ENCODE measurements at places on chromosomes 5 and 9.

GRCh38 chr5:72790186-72790585, 26.3 kb upstream of the TNPO1 start:
- DNase-seq: no peak

- DNase-seq: no peak
Observed at GRCh38 chr9:97987487-97987886, 4.3 kb downstream of the ANP32B start.

- DNase-seq: no peak
Observed at GRCh38 chr9:1222511-1222910, 172.4 kb downstream of the DMRT2 start.

GRCh38 chr5:69209602-69210001, 20.2 kb downstream of the CENPH start:
- DNase-seq: no peak

DNA sequence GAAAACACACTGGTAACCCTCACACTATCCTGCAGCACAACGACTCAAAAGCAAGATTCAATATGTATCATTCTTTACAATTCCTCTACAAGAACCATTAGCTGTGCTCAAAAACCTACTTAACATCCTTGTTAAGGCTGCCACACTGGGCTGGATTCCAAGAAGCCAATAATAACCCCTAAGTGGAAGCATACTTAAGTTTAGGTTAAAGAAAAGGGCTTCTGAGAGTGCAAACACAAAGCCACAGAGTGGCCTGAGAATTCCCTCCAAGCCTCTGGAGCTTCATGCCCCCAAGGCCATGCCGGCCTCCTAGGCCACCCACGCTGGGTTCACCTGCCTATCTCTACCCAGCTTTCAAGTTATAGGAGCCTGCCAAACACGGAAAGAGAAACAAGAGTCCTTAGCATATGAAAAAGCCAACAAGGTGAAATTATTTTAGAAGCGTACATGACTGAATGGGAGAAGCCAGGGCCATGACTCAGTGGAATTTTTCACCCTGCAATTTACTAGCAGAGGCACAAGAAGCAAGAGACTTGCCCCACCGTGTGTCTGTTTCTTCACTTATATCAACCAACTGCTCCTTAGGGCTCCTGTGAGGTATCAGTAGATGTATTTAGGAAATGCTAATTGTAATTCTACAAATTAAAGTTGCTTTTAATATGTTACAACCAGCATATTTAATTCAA, 293.0 kb downstream of the SPOCK1 start:
- no peak for DNase-seq

DNA sequence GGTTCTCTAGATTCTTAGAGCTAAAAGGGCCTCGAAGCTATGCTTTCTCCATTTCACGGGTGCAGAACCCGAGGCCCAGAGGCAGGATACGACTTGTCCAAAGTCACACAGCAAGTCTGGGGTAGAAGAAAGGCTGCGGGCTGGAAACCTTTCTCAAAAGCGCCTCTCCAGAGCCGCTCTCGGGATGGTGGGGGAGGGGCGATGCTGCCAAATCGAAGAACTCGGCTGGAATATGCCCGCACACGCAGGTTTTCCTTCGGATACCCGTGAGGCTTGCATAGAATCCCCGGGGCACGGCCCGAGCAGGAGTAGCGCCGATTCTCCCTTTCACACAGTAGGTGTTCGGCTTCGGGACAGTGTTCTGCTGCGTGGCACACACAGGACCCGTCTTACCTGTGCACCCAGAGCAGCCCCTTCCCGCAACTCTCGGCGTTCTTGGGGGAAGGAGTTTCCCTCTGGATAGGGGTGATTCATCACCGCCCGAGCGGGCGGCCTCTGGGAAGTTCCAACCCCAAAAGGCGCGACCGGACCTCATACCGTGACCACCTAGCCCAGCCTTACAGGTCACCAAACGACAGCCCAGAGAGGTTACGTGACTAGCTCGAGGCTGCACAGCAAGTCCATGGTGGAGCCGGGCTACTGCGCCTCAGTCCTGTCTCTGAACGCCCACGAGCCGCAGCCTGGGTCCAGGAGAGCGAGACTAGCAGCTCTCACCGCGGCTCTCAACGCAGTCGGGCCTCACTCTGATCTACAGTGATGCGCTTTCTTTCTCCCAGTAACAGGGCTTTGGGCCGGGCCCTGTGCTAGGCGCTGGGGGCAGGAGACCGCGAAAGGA, 4.1 kb downstream of the PAX5 start:
- DNase-seq: no peak

GRCh38 chr5:89299998-89300397, 417.0 kb upstream of the MEF2C start:
- DNase-seq: no peak

DNA sequence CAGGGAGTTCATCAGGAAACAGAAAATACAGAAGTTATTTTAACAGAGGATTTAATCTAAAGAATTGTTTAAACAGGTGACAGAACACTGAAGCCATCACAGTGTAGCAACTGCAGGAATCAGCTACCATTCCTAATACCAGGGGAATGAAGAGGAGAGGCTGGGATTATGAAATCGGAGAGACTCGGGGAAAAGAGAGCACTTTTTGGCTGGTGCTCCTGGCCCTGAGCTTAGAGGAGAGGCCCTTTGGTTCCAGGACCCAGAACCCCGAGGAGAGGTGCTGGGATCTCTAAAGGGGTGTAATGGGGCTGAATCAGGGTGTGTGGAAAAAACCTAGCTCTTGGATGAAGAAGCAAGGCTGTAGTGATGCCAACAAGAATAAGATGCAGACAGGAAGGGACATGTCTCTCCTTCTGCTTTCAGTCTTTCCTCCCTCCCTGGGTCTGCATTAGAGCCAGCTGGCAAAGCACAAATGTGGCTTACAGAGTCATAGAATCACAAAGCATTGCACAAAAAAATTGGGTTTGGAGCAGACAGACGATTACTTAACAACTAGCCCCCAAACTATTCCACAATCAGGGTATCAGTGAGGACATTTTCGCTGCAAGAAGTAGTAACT, 11.6 kb upstream of the SFXN1 start:
- DNase-seq: no peak

DNA sequence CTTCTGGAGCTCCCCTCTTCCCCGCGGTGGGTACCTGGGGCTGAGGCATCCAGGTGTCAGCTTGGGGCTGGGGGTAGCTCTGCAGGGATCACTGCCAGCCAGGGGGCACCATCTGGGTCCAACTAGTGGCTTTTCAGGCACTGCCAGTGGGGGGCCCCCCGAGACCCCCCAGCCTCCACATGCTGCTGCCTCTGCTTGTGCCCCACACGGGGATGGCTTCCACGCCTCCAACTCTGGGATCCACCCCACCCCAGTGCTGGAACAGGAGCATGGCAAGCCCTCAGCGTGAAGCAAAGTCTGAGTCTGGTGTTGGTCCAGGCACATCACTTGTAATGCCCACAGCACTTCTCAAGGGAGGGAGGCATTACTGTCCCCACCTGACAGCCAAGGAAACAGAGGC, 260.5 kb upstream of the MVB12B start:
- DNase-seq: no peak

GRCh38 chr9:2838371-2839000, 5.4 kb downstream of the PUM3 start:
- no peak for DNase-seq

DNA sequence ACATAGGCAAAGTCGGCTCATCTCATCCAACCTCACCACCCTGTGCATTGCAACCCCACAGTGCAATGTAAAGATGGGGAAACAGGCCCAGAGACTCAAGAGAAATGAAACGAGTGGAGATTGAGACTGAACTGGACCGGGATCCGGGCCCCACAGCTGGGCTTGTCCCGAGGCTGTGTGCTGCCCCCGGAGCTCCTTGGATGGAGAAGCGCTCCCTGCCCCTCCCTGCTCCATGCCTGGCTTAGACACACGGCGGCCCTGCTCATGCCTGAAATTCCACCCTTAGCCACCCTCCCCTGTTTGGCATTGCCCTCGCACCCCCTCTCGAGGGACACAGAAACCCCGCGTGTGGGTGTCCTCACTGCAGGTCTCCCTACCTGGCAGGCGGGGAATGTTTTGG, 27.2 kb upstream of the FCN1 start:
- DNase-seq: no peak

DNA sequence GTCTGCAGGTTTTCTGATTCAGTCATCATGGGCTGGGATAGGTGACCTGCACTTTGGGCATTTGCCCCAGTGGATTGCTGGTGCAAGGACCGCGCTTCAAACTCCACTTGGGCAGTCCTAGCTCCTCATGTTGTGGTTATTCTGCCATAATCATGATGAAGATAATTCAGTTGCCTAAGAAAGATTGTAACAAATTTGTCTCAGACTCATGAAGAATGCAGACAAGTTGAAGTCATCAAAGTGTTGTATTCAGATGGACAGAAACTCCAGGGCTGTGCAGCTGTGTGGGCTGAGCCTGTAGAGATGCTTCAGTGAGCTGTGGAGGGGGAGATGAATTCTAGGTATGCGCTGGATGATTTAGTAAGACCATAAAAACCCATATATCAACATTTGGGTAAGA, 38.5 kb downstream of the TARS1 start:
- DNase-seq: no peak

DNA sequence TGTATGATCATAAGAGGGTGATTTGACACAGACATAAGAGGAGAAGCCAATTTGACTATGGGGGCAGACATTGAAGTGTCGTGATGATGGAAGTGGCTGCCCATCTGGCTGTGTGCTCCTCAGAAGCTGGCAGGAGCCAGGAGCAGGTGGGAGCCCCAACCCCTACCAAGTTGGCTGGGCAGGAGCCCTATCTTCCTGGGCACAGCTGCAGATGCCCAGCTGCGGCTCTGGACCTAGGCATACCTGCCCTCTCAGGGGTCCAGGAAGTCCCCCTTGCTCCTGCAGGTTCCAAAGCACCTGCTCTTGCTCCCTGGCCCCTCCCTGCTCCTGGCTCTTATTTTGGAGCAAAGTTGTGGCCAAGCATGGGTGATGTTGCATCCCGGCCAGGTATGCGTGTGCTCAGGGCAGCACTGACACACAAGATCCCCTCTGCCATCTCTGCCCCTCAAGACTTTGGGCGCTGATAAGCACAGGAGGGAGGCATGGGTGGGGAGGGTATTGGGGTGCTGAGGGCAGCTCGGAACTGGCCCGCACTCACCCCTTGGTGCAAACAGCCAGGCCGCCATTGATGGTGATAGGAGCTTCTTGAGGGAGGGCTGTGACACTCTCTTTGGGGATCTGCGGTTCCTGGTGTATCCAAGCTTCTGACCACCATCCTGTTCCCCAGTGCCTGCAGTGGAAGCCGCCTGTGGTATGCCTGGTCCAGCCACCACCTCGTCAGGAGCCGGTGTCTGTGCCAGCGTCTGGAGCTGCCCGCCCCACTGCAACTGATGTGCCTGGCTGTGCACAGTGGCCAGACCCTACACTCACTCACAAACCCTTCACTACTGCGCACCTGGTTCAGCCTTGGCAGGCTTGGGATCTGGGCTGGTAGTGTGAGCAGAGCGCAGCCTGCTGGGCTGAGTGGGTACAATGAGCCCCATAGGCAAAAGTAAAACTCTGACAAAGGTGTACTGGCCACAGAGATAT, 230.9 kb downstream of the CDH9 start:
- no peak for DNase-seq

DNA sequence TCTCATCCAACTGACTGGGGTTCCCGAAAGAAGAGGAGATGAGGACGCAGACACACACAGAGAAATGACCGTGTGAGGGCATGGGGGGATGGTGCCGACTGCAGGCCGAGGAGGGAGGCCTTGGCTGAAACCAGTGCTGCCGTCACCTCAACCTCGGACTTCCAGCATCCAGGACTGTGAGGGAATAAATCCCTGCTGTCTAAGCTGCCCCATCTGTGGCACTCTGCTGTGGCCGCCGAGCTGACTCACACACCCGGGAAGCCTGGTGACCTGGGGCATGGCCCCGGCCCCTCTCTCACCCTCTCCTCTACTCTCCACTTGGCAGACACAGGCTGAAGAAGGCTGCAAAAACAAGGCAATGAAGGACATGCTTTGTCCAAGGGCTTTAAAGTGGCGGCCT, 4.4 kb upstream of the COL5A1 start:
- no peak for DNase-seq

DNA sequence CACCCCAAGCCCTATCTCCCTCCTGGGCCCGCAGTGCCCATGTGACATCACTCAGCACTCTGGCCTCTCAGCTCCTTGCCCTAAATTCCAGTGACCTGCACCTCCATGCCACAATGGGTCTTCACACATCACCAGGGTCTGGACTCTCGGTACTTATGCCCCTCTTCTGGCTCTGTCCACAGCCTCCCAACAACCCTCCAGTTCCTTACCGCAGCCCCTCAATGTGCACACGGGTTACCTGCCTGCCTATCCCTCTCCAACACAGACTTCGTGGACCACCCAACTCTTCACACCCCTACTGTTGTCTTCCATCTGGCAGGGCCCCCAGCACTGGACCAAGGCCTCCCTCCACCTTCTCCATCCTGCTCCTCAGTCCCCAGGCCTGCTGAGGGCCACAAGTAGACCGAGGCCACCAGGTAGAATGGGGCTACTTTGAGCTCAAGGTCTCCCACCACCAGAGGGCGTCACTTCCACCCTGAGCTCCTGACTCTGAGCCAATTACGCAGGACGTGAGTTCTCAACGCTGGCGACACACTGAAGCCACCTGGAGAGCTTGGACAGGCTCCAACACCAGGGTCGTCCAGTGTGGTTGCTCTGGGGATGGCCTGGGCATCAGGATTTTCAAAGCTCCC, 172.1 kb downstream of the GABBR2 start:
- peak; percentile 41 for DNase-seq

- no peak for DNase-seq
Observed at GRCh38 chr9:137017791-137018497, 10.1 kb downstream of the ABCA2 start.

DNA sequence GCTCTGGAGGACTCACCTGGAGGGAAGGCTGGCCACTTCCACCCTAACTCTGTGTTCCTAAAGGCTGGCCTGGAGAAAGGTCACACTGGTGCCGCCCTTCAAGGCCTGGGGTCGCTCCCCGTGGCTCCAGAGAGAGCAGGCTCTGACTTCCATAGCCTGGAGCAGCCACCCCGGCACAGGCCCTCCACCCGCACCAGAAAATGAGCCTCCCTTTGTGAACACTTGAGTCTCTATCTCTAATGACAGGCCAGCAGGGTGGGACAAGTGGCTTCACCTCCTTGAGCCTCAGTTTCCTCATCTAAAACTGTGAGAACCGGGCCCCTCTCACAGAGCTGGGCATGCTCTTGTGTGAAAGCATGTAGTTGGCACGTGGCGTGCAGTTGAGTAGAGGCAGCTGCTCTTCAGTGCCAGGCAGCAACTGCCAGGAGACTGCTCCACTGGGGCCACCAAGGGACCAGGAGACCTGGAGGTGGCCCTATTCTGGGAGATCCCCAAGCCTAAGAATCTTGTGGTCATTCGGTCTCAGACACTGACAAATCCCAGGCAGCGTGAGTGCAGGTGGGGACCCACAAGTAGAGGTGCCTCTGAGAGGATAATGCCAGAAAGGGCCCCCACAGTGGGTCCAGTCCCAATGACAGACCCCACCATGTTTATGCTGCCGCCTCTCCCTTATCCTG, 56.7 kb upstream of the GARNL3 start:
- DNase-seq: no peak

- DNase-seq: no peak
Observed at GRCh38 chr9:90909225-90909624, 107.6 kb downstream of the SYK start.

- no peak for DNase-seq
Observed at GRCh38 chr9:102700936-102701335, 294.2 kb upstream of the CYLC2 start.

- no peak for DNase-seq
Observed at GRCh38 chr5:100970646-100971255, 67.7 kb upstream of the ST8SIA4 start.
